HepG2 (cell line): ENCODE measurements at places on chromosomes 13 and 19. TPM values are rescaled to one million over a fixed set of nuclear protein-coding genes. Genes with fewer than 3 reads are reported as not detected.

DNA sequence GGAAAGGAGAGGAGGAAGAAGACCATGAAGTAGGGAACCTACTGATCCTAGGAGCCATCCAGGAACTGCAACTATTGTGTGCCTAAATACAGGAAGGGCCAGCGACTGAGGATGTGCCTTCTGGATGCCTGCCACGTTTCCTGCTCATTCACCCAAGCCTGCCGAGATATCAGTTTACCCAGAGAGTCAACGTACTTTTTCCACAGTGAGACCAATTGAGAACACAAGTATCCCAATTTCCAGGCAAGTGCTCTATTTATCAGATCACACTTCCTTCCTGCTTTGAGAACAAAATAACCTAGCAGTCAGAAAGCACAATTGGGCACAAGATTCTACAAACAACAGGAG, 122.4 kb downstream of the AKAP11 start:
- H3K27me3 ChIP-seq: no peaks in the 10 kb centered on the region
- H3K27ac ChIP-seq: no peak overlapping the region
- H3K4me3 ChIP-seq: no peak overlapping the region
- H3K36me3 ChIP-seq: no peaks in the 10 kb centered on the region
- H3K4me1 ChIP-seq: no peaks in the 10 kb centered on the region

DNA sequence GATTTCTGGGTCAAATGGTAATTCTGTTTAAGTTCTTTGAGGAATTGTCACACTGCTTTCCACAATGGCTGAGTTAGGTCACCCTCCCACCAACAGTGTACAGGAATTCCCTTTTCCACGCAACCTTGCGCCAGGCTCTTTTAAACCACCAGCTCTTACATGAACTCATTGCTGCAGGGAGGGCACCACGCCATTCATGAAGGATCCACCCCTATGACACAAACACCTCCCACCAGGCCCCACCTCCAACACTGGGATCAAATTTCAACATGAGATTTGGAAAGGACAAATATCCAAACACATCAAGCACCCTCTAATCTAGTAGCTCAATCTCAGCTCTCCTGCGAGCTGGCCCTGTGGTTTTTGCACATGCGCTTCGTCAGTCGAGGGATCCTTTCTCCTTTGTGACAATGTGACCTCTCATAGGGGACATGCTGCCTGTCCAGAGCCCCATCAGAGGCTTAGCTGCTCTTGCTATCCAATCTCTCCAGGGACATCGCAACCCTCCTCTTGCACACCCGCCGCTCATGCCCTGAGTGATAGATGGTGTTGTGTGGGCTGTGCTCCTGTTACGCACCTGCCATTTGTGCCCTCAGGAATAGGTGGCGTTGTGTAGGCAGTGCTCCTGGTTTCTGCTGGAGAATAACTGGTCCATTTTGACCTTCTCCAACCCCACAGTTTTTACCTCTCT, 328.0 kb downstream of the UQCRFS1 start:
- H3K27ac ChIP-seq: no peak overlapping the region
- H3K4me1 ChIP-seq: peaks cover 17% of the 10 kb centered on the region; the same call in 1 of the 2 replicates
- no peaks in the 10 kb centered on the region for H3K36me3 ChIP-seq
- H3K27me3 ChIP-seq: no peaks in the 10 kb centered on the region
- no peak overlapping the region for H3K4me3 ChIP-seq
- DNase-seq: no peak

- H3K27ac ChIP-seq: no peak overlapping the region
- H3K4me3 ChIP-seq: no peak overlapping the region
- no peaks in the 10 kb centered on the region for H3K4me1 ChIP-seq
- DNase-seq: no peak
Observed at GRCh38 chr13:111506621-111507020, 186.2 kb downstream of the TEX29 start.

GRCh38 chr19:28486926-28487325, 726.0 kb downstream of the UQCRFS1 start:
- no peaks in the 10 kb centered on the region for H3K27me3 ChIP-seq
- no peaks in the 10 kb centered on the region for H3K4me1 ChIP-seq

DNA sequence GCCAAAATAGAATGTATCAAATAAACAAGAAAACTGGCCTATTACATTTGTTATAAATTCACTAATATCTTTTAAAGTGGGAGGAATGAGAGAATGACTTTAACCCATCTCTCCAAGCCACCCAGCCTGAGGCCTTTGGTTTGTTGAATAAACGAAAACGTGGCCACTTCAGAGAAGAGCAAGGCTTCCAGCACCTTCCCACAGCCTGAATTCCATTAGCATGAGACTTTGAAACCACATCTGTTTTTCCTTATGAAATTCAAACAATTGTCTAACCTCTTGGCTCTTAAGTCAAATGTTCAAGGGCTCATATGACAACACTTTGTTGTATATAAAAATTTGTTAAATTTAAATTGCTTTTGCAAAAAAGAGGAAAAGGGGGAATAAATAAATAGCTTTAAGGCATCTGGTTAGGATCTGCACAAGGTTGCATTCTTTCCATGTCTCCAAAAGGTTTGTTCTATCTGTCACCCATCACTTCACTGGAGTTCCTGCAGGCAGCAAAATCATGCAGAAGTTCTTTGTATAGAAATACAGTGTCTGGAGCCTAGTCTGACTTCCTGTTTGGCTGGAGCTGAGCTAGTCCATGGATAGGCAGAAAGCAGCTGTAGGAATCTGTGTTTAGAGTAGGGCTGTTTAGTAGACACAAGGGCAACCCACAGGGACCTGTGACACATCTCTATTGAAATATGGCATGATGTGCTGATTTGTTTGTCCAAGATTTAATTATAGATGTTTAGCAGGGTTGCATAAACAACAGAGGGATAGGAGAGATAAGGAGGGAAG, 502.3 kb downstream of the KCTD12 start:
- H3K27ac ChIP-seq: no peak overlapping the region
- H3K4me3 ChIP-seq: no peak overlapping the region
- no peaks in the 10 kb centered on the region for H3K36me3 ChIP-seq
- no peaks in the 10 kb centered on the region for H3K27me3 ChIP-seq
- DNase-seq: no peak

Gene ZNF443
- 19.0 and 24.2 TPM in 2 replicates for total RNA-seq

Gene CGB5
- not detected in 2 replicates for total RNA-seq

Gene PNPLA6
- total RNA-seq: 11.1 and 28.2 TPM in 2 replicates

Gene KPNA3
- 28.9 and 69.8 TPM in 2 replicates for total RNA-seq
